Naive B cell (primary cell): ENCODE measurements at places on chromosomes 1 and 21.

- no peak for DNase-seq
Measured at GRCh38 chr1:1926346-1926811, 7.3 kb upstream of the TMEM52 start.

GRCh38 chr1:162023181-162023546 lies 505 bp downstream of the OLFML2B start:
- no peak for DNase-seq

- no peak for DNase-seq
Measured at GRCh38 chr21:34596561-34597271, 18.2 kb downstream of the RCAN1 start.

- DNase-seq, result no peak
Measured at GRCh38 chr1:43206600-43207228, 34.6 kb downstream of the CFAP57 start.

- DNase-seq, result no peak
Measured at GRCh38 chr1:2499986-2500596, 24.0 kb downstream of the PLCH2 start.

GRCh38 chr21:26131554-26131953 lies 39.0 kb downstream of the APP start:
- DNase-seq, result no peak

- no peak for DNase-seq
Measured at GRCh38 chr1:51791888-51792287, 86.6 kb downstream of the NRDC start.

- no peak for DNase-seq
Measured at GRCh38 chr1:89332461-89332860, 31.4 kb upstream of the GBP6 start.

- DNase-seq, result no peak
Measured at GRCh38 chr1:22500471-22500870, 48.8 kb downstream of the ZBTB40 start.

- no peak for DNase-seq
Measured at GRCh38 chr1:177944016-177944949, 25.6 kb downstream of the SEC16B start.

GRCh38 chr21:45852886-45853400 lies 128.6 kb upstream of the COL6A1 start:
- no peak for DNase-seq

DNA sequence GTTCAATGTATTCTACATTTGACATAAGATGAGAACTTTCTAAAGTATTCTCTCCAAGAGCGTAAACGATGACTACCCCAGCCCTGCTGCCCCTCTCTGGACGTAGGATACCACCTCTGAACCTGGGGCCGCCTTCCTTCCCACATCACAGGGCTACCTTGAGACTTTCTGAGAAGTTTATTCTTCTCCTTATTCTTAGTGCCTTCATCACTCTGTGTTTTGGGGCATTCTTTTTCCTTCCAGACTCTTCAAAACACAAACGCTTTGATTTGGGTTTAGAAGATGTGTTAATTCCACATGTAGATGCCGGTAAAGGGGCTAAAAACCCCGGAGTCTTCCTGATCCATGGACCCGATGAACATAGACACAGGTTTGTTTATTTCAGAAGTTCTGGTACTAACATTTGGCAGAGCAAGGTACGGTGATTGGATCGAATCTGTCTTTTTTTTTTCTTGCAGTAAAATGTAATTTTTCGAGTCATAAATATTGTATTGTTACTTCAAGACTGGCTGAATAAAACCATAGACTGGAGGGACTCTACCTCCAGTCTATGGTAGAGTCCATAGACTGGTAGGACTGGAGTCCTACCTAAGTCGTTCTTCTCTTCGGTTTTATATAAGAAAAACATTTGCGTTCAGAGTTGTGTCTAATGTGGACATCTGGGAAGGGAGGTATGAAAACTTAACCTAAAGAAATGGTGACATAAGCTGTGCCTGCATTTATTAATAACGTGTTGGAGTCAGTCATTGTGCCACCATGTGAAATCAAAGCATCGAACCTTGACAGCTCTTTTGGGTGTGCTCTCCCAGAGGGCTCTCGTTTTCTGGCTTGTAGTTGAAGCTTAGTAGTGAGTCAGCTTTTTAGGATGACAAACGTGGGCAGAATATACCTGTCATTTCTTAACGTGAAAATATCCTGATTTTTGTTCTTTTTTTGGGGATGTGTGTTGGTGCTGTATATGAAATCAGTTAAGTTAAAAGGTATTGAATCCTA lies 1.2 kb downstream of the MAN1A2 start:
- DNase-seq, result no peak

DNA sequence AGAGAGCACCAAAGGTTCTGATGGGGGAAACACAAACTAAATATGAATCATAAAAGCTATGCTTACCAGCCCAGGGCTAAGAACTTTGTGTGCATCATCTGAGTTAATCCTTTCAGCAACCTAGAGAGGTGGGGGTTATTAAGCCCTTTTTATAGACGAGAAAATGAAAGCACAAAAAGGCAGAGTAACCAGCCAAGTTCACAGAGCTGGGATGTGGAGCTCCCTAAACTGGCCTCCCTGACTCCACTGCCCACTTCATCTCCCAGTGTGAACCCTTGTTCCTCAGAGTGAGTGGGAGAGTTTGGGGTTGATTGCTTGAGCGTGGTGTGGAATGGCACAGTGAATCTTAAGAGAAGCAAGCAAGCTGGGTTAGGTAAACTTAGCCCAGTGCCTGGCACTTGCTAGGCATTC lies 10.8 kb upstream of the BCAR3 start:
- DNase-seq, result no peak

DNA sequence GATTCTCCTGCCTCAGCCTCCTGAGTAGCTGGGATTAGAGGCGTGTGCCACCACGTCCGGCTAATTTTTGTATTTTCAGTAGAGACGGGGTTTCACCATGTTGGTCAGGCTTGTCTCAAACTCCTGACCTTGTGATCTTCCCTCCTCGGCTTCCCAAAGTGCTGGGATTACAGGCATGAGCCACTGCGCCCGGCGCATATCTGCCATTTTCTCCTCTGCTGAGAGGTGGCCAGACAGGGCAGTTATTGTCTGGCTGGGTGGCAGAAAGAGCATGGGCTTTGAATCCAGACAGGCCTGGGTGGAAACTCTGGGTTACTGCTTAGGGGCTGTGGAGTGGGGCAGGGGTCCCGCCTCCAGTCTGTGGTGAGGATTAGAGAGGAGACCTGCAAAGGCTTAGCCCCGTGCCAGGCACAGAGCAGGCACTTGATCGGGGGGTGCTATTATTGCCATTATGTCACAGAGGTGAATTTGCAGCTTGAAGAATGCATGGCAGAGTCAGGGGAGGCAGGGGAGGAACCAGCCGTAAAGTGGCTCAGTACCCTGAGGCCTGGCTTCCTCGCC lies 73.9 kb downstream of the MAN1C1 start:
- DNase-seq, result no peak

GRCh38 chr1:150563340-150564038 lies 14.3 kb downstream of the ADAMTSL4 start:
- DNase-seq, result peak; percentile 76

GRCh38 chr1:211828584-211829342 lies 1.8 kb downstream of the LPGAT1 start:
- no peak for DNase-seq

DNA sequence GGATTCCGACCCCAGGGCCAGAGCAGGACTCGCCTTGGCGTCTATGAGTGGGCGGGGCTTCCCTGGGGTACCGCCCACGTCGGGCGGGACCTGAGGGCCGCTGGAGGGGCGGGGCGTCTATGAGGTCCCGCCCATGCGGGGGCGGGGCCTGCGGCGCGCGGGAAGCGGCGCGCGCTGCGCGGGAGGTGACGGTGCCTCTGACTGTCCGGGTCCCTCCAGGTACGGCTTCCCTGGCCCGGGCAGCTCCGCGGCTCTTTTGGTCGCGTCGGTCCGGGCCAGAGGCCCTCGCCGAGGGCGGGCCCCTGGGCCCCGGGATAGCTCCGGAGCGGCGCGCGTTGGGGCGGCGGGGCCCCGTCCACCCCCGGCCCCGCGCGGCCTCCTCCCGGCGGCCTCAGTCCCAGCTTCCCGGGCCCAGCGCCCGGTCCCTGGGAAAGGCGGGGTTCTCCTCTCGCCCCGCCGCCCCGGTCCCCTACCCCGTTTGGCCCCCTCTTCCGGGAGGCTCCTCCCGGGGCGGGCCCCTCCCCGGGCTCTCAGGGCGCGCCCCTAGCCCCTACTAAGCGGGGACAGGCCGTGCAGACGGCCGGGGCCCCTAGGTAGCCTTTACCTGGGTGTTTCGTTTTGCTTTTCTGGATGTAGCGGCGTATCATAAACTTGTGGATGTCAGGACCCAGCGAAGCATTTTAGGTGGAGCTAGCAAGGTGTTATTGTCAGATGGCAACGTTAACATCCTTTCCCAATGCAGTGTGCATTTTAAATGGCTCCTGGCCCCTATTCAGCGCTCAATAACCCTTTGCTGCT lies at the start of gene CHAF1B:
TSS of gene CHAF1B (plus strand) at position 160 of the 798 bp plus-strand sequence. CDS start 745 bp downstream, outside the sequence.
- peak; percentile 78 for DNase-seq

GRCh38 chr1:151825204-151825603 lies 6.4 kb downstream of the RORC start:
- no peak for DNase-seq

DNA sequence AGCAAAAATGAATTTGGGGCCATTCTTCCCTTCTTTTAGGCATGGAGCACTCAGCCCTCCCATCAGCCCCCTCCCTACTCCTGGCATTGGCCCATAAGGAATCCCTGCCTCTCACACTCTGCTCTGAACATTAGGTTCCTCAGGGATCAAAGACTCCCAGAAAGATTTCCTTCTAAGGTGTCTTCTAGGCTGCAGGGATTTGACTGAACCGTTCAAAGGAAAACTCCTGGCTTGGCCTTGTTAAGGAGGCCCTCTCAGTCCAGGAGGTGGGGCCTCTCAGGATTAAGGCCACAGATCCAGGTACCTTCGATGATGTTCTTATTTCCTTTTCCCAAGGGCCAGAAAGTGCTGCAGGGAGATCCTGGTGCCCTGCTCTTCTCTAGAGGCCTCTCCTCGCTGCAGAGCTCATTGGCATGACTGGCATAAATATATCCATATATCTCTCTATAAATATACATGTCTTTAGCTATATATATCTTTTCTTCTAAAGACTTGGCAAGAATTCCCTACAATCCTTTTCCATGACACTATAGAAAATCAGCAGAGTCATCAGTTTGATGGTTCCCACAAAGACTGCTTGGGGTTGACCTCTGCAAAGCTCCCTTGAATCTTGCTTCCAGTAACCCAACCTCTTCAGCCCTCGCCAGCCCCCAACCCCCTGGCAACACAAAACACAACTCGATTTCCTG lies 59.1 kb downstream of the PLXNA2 start:
- DNase-seq, result no peak

DNA sequence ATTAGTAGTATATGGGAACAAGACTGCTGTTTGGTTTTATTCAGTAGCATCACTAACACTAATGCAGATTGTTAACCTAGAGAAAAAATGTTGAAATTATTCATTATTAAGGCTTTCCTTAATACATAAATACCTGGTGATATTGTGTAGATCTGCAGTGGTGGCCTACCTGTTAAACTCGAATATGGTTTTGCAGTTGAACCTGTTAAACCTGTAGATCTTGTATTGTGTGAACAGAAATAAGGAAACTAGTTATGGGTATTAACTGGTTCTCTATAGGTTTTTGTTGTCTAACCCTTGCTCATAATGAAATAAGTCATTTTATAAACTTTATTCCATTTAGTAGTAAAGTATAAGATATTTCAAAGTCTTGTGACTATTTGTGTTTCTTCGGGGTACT lies 23.9 kb downstream of the PKN2 start:
- no peak for DNase-seq

- no peak for DNase-seq
Measured at GRCh38 chr1:241695246-241696171, 43.4 kb downstream of the WDR64 start.

DNA sequence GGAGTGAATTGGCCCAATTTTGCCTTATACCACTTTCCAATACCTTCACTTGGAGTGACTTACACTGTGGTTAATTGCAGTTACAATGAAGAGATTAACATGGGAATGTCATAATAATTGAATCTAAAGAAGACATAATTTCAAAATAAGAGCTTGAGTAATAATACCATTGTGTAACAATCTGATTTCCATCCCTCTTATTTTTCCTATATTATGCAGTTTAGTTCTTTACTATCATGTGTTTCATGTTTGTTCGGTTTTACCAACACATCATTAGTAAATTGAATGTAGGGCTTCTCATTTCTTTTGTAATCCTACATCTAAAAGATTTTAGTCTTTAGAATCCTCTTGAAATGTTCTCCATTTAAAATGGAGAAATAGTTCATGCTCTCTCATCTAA lies 19.2 kb upstream of the XPR1 start:
- no peak for DNase-seq

- no peak for DNase-seq
Measured at GRCh38 chr1:117814856-117815797, 114.3 kb downstream of the GDAP2 start.

DNA sequence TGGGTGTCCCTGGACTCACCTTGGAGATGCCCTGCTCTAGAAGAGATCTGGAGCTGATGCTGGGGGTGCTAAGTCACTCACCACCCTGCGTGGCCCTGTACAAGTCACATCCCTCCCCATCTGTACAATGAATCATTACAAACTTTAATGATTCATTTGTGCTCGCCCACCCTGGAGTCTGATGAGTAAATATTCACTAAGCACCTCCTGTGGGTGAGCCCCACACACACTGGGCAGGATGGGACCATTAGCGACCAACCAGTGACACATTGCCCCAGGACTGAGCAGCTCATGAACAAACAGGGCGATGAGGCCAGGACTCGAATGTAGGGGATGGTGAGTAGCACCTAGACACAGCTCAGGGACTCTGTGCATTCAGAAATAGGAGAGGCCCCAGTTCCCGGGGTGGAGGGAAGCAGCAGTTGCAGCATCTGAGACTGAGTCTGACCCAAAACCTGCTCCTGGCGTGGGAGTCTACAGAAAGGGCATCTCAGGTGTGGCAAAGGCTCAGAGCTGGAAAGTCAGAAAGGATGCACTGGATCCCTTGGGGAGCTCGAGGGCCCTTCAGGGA lies 18.1 kb upstream of the PDZK1IP1 start:
- no peak for DNase-seq
